ENCODE measurements at places on chromosomes 1 and 21.

DNA sequence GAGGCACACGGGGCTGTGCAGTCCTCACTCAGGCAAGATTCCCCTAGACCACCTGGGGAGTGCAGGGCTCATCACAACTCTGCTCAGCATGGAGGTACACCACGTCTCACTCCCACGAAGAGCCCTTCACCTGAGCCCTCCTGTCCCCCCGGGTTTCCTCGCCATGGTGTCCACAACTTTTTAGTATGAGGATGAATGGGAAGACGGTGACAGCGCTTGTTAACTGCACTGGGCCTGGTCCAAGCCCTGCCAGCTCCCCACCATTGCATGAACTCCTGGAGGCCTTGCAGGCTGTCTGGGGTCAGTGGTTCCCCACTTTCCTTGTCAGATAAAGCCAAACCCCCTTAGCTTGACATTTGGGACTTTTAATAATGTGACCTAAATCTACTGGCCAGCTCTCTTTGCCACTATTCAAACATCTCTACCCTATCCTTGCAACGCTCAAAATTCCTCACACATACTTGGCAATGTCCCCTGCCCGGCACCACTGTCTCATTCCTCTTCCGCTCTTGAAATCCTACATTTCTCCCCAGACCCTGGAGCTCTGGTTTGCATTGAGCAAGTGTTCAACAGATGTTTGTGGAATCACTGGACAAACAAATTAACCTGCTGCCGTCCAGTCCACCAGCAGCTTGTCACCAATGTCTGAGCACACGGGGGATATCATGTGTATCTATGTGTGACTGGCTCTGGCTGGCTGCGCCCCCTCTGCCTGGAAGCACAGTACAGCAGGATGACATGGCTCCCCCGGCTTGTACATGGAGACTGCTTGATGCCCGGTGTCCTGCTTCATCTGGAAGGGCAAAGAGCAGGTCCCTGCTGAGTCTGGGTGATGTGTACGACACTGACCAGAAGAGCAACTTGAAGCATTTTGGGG, 11.2 kb downstream of the TMEM9 start:
- DNase-seq = no peak

DNA sequence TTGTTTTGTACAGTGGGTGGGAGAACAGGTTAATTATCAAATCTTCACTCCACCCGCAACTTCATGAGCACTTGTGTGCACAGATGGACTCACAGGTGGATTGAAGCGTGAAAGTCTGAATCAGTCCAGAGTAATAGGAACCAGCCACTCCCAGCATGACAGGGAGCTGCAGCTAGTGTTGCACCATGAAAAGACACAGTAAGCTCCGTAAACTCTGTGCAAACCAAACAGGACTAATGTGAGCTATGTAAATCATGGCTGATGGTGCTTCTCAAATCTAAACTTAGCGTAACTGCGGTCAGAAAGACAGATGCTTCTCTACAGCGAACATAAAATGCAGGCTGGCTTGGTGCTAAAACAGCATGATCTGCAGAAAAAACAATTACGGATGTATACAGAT, 114.4 kb downstream of the CENPF start:
- DNase-seq = no peak

DNA sequence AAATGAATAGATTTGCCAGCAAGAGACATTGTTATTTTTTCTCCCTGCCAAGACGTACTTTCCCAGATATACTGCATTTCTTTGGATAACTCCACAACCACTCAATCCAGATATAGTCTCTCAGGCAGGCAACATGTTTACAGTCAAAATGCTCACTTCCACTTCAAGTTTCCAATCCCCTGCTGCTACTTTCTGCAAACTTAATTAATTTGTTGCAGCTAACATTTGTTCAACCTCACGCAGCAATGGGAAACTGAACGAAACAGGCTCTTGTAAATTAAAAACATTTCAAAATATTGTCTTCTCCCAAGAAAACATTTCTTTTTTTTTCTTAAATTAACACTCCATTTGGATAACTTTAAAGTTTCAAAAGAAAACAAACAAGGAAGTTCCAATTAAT, 45.7 kb upstream of the PROX1 start:
- DNase-seq = no peak

DNA sequence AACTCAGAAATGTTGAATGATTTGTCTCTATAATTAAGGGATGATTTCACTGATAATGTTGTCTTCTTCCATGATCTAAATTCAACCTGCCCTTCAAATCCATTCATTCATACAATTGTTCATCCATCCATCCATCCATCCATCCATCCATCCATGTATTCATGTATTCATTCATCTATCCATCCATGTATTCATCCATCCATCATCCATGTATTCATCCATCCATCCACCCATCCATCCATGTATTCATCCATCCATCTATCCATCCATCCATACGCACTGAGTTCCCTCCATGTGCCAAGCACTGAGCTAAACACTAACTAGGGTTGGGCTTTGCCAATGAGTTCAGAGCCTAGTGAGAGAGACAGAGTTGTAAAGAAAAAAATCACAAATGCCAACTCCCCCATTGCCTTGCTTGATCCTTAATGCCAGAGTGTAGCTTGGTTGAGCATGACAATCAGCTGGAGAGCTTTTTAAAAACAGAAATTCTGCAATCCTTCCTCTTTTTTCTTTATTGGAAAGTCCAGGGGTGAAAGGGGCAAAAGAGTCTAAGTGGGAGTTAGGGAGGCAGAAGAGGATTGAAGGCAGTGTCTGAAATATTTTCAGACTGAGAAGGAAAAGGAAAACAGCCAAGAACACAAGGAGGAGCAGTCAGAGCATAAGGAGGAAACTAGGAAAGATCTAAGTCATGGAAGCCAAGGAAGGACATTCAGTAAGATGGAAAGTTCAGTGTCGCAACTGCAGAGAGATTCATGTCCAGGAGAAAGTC, 92.4 kb upstream of the ERG start:
- no peak for DNase-seq

DNA sequence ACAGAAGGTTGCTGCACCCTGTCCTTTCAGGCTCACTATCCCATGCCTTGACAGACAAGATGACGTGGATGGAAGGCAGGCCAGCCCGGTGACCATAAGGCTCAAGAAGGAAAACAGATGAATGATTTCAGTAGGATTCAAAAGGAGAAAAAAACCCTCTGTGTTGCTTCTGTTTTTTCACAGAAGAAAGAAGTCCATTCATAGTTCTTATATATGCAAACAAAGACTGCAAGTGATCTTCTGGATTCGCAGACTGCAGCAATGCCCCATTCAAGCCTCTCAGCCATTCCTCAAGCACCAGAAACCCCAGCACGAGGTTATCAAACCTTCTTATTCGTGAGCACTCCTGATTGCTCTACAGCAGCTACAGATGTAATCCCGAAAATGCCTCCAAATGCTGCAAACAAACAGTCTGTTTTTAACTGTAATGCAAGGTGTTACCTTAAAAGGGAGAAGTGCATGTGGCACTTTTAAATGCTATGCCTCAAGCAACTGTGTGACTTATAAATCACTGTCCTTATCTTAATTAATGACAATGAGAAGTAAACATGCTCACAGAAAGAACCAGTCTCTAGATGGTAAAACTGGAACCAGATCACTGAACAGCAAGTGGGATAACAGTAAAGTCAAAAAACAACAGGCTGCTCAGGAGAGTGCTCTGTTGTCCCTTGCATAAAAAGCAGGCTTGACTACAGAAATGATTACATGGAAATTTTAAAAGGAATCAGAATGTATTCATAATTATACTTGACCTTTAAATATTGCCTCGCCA, 173.9 kb downstream of the HHIPL2 start:
- no peak for DNase-seq

DNA sequence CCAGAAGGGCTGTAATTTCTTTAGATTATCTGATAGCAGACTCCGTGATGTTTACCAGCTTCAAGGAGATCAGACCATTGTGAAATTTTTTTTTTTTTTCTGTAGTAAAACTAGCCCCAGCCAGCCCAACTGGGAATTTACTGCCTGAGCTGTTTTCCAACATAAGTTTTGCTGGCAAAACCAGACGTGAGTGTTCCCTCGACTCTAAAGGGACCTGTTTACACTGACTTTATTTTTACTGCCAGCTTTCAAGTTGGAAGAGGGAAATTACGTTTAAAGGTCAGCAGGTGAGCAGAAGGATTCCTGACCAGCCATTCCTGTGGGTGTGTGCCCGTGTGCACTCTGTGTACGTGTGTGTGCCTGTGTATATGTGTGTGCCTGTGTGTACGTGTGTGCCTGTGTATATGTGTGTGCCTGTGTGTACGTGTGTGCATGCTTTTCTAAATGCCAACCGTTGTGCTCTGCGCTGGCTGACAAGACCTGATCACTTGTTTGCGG, 374 bp downstream of the MAB21L3 start:
- DNase-seq = no peak

DNA sequence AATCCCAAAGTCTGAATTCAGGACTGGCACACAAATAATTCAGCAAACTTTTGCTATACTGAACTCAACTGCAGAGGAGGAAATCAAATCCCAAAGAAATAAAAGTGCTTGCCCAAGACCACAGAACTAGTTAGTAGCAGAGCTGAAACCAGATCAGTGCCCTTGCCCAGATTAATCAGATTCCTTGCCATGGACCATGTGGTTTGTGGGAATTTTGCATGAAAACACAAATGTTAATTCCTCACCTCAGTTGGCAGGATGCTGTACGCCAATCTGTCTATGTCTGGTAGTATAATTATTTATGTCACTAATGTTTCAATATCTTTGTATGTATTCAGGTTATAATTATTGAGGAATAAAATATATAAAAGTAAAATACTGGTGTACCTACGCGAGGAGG, 173.8 kb downstream of the DAB1 start:
- no peak for DNase-seq

- no peak for DNase-seq
Measured at GRCh38 chr1:118986555-118987467, 1.3 kb downstream of the TBX15 start.

DNA sequence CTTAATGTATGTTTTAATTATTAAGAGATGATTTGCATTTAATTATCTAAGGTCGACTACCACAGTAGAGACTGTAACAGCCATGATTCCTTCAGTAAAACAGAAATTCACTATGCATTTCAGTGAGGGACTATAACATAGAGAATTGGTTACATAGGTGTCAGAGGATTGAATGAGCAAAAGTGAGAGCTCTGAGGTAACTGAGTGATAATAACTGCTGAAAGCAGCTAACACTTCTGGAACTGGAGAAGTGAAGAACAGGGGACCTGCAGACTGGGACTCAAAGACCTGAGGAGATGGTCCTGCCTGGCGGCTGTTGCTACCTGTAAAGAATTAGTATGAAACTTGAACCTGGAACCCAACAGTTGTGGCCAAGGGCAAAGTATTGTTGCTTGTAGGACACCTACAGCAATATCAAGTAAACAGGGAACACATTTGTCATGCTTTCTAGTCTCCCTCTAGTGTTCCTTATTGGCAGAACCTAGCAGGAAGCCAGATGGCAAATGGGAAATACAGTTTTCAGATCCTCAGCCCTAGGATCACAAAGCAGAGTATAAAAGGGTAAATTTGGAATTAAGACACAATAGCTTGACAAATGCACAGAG, 110.6 kb downstream of the HS2ST1 start:
- peak; percentile 2 for DNase-seq

DNA sequence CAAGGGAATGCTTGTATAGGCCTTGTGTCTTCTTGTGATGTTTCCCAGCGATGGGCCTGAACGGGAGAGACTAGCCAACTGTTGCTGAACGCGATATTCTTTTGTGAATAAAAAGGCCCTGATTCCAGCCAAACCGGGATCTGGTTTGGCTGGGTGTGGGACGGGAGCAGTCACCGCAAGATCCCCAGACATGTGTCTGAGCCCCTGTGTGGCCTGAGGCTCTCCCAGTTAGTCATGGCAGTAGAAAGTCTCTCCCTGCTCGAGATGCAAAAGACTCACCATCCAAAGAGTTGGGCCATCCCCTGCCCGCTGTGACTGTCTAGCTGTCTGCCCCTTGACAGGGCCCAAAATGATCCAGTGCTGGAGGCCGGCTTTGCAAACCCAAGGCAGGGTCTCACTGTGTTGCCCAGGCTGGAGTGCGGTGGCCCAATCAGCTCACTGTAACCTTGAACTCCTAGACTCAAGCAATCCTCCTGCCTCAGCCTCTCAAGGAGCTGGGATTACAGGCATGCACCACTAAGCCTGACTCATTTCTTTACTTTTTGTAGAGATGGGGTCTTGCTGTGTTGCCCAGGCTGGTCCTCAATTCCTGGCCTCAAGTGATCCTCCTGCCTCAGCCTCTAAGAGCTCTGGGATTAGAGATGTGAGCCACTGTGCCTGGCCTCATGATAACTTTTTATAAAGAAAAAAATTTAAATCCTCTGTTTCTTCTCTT, 56.4 kb downstream of the KIF26B start:
- DNase-seq = no peak

GRCh38 chr1:9061252-9061960, 8.0 kb downstream of the SLC2A5 start:
- no peak for DNase-seq

DNA sequence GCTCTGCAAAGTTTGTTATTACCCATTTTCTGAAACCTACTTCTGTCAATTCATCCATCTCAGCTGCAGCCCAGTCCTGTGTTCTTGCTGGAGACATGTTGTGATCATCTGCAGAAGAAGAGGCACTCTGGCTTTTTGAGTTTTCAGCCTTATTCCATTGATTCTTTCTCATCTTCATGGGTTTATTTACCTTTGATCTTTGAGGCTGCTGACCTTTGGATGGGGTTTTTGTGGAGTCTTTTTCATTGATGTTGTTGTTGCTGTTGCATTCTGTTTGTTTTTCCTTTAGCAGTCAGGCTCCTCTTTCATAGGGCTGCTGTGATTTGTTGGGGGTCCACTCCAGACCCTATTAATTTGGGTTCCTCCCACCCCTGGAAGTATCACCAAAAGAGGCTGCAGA, 164.3 kb downstream of the FCRL5 start:
- DNase-seq = no peak

GRCh38 chr1:3996846-3997705, 97.0 kb upstream of the C1orf174 start:
- DNase-seq = no peak

GRCh38 chr1:70554341-70554740, 143.3 kb downstream of the CTH start:
- DNase-seq = no peak

GRCh38 chr1:66968574-66968973, 43.8 kb downstream of the MIER1 start:
- DNase-seq = no peak

DNA sequence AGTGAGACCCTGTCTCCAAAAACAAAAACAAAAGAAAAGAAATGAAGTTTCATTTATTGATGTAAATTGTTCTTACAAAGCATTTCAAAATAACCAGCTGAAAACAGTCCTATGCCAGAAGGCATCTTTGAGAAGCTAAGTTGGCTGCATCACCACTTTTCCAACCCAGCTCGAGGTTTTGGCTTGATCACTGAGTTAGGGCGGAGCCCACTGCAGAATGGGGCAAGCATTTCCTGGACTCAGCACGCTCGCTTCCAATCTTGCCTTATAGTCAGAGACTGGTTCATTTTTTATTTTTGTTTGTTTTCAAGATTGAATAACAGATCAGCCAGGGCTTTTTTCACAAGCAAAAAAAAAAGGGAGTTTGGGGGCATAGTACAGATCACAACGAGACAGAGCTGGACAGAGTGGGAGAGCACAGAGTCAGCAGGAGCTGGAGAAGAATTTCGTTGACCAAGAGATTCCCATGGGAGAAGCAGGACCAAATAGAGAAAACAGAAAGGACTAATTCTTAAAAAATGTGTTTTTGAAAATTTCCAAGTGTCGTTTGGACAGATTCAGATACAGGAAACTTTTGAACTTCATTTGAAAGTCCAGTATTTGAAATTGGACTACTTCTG, 23.5 kb upstream of the COL6A1 start:
- DNase-seq = peak; percentile 71

All from AG09319 (cell line).